ENCODE measurements at places on chromosomes 7 and 10.

GRCh38 chr10:35092851-35093250 lies 2.7 kb upstream of the CUL2 start:
- no peak for DNase-seq

DNA sequence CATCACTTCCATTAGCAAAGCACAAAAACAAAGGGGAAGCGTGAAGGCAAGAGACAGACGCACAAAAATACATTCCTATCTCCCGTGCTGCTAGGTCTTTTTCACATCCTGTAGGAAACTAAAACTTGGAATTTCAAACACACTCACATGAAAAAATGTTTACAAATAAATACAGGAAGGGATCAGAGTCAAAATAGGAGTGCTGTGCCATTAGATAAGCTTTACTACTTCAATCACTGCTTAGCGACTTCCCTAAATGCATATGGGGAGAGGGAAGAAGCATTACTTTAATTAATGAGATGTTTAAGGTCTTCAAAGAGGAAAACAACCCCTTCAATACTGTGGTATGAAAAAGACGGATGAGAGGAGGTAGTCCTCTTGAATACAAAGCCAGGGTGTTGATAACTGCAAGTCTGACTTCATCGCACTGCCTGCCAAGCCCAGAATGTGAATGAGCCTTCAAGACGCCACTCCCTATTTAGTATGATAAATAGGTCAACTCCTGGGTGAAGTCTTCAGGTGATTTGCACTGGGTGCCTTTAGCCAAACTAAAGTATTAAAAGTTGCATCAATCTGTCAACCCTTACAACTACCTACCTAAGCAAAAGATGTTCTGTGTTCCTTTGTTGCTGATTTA lies 13.9 kb downstream of the PARD3 start:
- DNase-seq, result no peak

GRCh38 chr10:101061624-101062231 lies at the start of gene KAZALD1:
Gene KAZALD1, plus strand, starts transcription at chr10:101061989. Its CDS starts 604 bp downstream, at chr10:101062593.
- no peak for DNase-seq

DNA sequence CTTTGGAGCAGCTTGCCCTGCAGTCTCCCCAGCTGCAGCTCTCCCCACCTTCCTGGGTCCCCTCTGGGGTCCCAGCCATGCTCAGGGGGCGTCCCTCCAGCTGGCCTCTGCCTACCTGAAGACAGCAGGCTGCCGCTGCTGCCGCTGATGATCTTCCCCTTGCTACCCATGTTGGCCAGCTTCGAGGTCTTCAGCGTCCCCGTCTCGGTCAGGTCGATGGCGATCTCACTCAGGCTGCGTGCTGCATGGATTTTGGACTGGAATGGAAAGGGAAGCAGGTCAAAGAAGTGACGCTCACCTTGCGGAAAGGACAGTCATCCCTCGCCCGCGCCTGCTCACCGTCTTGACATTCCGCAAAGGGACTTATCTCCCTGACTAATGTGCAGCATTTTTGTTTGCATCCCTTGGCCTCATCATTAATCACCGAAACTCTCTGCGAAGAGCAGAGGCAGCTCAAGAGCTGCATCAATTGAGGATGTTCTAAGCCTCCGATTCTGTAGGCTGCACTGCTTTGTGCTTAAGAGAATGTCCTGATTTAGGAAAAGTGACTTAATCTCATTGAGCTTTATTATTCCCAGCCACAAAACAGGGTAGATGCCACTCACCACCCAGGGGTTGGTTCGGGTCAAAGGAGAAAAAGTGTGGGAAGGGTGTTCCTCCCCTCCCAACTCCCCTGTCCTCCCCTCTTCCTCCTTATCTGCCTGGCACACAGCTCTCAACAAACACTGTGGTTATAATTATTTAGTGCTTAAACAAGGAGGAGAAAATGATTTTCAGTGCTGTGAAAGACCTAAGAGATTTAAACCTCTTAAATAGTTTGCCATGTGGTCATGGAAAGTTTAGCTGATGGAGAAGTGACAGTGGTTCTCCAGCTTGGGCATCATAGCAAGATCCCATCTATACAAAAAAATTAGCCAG lies 107.3 kb downstream of the PRPF18 start:
- no peak for DNase-seq

DNA sequence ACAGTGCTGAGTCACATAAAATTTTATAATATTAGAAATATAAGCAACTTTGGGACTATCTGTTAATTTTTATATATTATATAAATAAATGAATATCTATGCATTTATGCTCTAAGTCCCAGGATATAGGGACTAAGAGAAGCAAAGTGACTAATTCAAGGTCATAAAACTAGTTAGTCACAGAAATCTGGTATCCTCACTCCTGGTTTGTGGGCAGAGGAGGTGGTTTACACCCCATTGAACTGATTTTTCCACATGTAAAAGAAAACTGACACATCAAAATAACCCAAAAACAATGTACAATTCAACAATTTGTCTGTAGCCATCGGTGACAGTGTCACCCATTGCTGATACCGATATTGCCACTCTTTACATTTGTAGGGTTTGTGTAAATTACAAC lies 3.0 kb downstream of the PCLO start:
- no peak for DNase-seq

DNA sequence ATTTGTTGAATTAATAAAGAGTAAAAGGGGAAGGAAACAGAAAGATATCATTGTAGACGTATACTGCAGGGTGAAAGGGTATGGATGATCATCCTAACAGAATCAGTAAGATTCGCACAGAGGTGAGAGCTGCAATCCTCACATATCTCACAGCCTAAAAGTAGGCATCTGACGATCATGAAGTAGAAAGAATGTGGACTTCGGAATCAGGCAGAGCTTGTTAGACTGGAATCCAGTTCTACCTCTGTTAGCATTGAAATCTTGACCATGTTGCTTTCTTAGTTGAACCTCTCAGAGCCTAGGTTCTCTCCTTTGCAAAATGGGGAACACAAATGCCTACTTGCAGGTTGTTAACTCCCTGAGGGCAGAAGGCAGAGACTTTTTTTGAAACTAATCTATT lies 320.0 kb upstream of the C7orf33 start:
- no peak for DNase-seq

DNA sequence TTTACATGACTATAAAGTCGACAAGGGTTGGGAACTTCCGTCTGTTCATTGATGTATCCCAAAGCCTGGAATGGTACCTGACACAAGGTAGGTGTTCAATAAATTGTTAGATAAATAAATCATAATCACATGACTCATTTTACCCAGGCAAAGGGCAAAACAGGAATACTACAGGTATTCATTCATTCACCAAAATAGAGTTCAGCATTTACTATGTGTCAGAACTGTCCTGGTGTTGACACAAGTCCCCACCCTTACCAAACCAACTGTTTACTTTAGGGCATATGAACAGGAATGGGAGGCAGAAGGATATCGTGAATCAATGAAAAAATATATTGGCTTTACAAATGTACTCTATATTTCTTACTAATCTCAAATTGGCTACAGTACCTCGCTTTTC lies 666 bp upstream of the YAE1 start:
- DNase-seq, result no peak

- no peak for DNase-seq
Measured at GRCh38 chr7:130904792-130905191, 170.8 kb upstream of the KLF14 start.

- DNase-seq, result no peak
Measured at GRCh38 chr10:75971402-75972211, 540.2 kb downstream of the LRMDA start.

DNA sequence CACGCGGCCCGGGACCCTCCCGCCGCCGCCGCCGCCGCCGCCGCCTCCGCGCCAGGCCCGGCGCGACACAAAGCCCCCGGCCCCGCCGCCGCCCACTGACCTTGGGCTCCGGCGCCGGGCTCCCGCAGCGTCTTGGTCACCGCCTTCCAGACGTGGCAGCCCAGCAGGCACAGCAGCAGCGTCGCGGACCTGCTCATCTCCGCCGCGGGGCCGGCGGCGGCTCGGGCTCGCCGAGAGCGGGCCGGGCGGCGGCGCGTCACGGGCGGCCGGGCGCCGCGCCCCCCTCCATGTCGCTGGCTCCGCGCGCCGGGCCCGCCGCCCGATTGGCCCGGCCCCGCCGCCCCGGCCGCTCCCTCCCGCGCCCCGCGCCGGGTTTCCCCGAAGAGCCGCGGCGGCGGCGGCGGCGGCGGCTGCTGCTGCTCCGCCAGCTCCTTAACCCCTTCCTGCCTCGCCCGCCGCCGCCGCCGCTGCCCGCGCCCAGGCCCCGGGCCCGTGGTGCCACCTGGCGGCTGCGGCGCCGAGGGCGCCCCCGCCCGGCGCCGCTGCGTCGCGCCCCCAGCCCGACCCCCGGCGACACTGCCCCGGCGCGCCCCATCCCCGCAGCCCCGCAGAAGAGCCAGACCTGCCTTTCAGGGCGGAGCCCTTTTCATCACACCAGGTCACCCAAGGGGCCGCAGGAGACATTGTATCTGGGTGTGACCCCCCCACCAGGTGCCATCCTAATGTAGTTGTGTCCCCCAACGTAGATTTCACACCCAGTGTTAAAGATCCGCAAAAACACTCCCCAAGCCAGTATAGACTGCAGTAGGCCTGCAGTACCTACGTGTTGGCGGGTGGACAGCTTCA lies at the start of gene FAM171A1:
Gene FAM171A1 (minus strand): TSS at position 434 of the 846 bp plus-strand sequence. CDS start 237 bp downstream, at position 197.
- peak; percentile 28 for DNase-seq
